IPS DF 19.7 (cell line): ENCODE measurements at places on chromosomes 5 and 9.

GRCh38 chr5:10645671-10646070 lies 81.8 kb downstream of the ANKRD33B start:
- no peak for DNase-seq

DNA sequence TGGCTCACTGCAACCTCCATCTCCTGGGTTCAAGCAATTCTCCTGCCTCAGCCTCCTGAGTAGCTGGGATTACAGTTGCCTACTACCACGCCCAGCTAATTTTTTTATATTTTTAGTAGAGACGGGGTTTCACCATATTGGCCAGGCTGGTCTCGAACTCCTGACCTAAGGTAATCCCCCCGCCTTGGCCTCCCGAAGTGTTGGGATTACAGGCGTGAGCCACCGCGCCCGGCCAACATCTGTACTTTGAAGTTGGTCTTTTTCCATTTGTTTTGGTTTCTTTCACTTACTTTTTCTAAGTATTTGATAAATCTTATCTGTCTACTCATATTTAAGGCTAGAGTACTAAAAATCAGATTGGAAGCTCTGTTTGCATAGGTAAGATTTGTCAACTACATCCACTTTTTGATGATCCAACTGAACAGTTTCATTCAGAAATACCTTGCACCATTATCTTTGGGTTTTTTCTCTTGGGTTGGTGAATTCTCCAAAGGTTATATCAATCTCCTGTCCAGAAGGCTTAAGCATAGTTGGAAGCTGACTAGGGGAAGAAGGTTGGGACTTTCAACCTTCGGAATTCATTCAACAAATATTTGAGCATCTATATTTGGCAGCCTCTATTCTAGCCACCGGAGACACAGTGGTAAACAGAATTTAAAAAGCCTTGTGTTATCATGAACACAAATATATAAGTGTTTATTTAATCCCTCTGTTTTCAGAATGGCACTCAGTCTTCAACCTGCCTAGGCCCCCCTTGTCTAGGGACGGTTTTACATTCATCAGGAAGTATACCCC lies 489.1 kb downstream of the RAB3C start:
- DNase-seq = no peak

DNA sequence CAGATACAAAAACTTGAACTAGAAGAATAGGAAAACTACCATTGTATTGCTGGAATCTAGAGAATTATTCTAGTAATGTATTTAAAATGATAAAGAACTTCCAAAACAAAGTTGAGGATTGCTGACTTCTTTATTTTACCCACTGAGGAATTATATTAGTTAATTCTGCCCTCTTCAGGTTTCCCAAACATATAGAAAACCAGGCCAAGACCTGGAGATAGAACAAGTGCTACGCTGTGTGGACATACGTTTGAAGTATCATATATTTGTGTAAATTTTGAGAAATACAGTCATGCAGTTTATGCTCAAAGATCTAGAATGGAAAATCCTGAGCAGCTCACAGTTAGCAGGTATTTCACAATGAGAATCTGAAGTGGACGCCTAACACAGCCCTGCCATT lies 162.3 kb upstream of the CYLC2 start:
- no peak for DNase-seq

DNA sequence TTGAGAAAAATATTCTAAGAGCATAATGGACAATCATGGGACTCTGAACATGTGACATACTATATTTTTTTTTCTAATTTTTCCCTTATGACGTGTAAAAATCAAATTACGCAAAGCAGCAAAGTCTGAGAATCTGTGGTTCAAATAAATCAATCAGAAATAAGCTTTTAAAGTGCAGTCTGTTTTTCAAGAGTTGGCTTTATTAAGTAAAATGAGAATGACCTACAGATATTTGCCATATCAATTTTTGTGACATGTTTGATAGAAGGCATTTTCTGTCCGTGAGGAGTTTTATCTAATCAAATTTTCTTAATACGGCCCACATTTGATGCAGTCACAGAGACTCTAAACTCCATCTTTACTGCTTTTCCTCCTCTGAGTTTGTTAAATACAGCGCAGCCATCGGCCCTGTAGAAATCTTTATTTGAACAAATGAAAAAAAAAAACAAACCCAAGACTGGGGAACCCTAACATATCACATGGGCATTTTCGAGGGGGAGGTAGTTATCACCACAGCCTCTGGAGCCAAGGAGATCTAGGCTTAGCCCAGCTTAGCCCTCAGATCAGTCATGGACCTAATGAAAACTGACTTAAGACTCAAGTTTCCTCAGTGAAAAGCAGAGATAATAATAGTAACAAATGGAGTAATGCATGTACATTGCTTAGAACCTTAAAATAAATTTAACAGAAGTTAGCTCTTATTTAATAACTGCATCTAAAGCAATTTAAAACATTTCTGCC lies 263.6 kb upstream of the C9orf72 start:
- no peak for DNase-seq

DNA sequence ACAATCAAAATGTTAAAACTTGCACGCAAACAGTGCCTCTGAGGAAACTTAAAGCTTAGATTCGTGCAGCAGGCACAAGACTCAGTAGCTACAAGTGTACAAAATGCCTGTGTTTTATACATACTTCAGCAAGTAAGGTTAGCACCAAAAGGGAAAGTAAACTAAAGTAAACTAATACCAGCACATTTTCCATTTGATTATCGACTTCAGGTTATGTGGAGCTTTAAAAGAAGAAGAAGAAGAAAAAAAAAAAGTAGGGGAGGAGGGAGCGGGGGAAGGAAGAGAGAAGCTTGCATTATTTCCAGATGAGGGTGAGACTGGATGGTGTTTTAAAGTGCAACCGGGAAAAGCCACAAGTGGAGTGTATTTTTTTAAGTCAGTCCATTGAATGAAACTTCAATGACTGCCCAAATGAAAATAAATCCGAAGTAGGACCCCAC lies 596 bp upstream of the ADAMTS6 start:
- no peak for DNase-seq

DNA sequence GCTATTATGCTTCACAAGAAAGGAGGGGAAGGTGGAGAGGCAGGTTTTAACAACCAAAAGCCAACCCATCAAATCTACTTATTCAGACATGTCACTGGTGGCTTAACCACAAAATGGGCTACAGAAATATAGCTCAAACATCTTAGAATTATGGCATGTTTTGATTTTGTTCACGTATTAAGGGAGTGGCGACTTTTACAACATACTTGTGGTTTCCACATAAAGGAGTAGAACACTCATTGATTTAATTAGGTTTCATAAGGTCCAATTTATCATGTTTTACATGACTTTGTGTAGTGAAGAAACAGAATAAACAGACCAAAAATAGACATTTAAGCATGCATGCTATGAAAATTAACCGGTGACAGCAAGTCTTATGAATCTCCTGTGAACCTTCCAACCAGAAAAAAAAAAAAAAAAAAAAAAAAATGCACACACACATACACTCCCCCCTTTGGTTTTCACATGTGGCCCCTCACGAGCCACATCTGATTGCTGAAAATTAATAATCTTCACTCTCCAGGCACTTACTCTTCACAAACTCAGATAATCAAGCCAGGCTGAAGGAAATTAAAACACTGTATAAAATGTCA lies 5.4 kb downstream of the ZNF608 start:
- no peak for DNase-seq

GRCh38 chr5:141483902-141484301 lies 928 bp upstream of the PCDHGC4 start:
- DNase-seq = no peak

DNA sequence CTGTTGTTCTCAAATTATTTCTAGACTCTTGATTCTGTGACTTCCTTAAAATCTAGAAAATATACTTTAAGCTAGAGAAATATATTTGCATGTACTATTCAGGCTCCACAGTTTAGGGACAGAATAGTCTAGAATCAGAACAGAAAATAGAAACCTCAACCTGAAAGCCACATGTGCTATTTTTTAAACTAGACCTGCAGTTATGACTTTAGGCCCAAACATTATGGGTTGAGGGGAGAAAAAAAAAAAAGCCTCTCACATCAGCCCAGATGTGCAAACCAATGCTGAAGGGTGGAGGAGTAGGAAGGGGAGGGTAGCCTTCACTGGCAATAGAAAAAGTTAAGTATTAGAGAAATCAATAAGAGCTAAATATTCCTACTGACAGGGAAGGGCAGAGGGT lies 35.7 kb downstream of the ELL2 start:
- no peak for DNase-seq

GRCh38 chr5:131112424-131112823 lies 52.6 kb downstream of the HINT1 start:
- no peak for DNase-seq

DNA sequence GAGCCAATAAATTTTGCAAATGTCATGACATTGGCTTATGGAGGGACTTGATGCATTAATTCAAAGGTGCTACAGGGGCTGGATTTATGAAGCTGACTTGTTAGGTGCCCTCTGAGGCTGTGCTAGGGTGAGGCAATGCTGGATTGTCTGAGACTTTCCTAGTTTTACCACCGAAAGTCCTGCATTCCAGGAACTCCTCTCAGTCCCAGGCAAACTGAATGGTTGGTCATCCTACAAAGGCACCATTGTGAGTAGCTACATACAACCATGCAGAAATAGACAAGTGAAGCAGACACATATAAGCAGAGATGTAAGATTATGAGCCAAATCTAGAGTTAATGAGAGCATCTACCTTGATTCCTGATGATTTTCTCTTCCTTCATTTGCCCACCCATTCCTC lies 95.3 kb downstream of the LIX1 start:
- no peak for DNase-seq

DNA sequence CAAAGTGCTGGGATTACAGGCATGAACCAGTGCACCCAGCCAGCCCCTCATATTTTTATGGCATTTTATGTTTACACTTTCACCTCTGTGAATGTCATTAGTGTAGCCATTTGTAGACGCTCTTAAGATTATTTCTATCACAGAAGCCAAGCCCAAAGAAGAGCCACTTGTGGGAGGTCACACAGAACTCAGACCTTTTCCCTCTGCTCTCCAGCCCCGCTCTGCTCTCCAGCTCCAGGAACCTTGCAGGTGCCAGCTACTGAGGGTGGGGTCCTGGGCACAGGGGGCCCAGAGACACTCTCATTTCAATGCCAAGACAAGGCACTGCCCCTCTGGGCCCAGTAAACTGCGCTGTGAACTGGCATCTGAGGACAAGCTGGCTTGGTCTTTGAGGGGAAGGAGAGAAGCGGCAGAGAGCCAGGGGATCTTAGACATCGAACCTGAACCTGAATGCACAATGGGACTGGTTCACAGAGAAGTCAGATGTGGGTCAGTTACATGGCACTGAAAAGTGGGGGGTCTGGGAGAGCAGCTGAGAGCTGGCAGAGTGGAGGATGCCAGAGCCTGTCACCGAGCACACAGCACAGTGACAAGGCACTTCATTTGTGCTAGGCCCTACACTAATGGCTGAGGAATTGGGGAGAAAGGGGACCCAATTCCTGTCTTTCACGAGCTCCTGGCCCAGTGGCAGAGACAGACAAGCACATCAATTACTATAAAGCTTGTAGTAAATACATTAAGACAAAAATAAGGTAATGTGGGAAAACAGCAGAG lies 16.7 kb downstream of the ANXA6 start:
- DNase-seq = no peak

- DNase-seq = no peak
Observed at GRCh38 chr9:85554349-85554748, 187.4 kb downstream of the AGTPBP1 start.

GRCh38 chr9:3237121-3237520 lies 288.7 kb downstream of the RFX3 start:
- DNase-seq = no peak

GRCh38 chr5:83322273-83322924 lies 149.1 kb upstream of the VCAN start:
- DNase-seq = no peak

DNA sequence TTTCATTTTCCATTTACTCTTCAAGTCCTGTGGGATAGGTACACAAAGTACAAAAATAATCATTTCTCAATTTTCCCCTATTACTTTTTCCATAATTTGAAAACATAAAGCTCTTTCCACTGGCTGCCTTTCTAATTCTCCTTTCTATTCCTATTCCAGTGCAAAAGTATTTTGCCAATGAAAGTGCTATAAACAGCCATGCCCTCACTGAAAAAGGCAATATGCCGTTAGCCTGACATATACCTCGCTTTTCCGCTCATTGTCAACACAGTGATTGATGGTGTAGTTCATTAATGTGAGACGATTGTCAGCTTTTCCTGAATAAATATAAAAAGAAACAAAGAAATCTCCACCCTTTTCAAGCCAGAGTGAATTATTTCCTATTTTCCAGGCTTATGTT lies 97.5 kb downstream of the EBF1 start:
- DNase-seq = no peak

DNA sequence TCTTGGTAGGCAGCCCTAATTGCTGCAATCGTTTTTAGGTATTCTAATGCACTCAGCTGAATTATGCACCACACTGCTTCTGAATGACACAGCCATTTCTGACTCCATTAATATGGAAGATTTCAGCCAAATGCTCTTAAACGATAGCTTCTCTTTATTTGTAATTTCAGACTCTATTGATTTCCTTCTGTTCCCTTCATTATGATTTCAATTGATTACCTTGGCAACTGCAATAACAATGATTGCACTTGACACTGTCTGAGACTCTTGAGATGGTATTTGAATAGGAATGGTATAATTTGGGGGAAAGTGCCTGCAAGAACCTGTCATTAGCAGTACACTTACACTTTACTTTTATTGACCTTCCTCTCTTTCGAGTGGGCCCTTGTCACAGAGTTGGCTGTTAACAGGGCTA lies 296.1 kb upstream of the DMAC1 start:
- DNase-seq = no peak

DNA sequence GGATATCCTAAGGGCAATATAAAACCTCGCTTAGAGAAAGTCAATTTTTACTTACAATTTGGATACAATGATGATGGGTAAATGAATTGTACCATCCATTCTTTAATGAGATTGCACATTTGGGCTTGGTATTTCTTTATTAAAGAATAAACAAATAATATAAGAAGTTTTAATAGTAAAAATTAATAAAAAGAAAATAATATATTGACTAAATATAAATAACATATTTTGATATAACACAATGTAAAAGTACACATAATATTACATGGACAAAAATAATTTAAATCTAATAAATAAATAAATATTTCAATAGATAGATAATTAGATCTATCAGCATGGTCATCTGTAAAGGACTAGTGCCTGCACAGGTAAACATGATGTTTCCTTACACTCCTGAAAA lies 944 bp downstream of the IFNA21 start:
- DNase-seq = no peak

DNA sequence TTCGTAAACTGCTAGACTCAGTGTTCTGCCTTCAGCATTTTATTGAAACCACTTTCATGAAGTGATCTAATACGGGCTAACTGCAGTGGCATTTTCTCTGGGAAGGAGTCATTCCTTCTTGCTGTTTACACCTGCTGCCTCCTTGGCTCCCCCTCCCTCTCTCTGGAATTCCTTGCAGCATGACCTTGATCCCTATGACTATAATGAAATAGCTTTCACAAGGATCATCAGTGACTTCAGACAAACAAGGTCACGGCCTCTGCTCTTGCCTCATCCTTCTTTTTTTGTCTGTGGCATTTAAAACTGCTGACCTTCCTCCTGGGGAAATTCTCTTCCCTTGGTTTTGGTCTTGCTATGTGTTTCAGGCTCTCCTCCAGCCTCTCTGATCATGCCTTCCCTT lies 90.2 kb downstream of the ZNF462 start:
- DNase-seq = no peak
